IMR-90 (cell line): ENCODE measurements at places on chromosomes 12 and 14. TPM values are rescaled to one million over a fixed set of nuclear protein-coding genes. Genes with fewer than 3 reads are reported as not detected.

Gene GALNT8
- polyA plus RNA-seq = not detected in 2 replicates

Gene HAL
- 0.02 TPM in 1 of 2 replicates, not detected in the other for polyA plus RNA-seq

Gene ACSM4
- not detected in 2 replicates for polyA plus RNA-seq

Gene TAS2R42
- polyA plus RNA-seq = not detected in 2 replicates

Gene KCNMB4
- polyA plus RNA-seq = 1.1 TPM in 2 replicates
